ENCODE measurements at places on chromosomes 13 and 19.
A peak's percentile ranks its signal among the peaks of the same experiment; 100 is the strongest.

DNA sequence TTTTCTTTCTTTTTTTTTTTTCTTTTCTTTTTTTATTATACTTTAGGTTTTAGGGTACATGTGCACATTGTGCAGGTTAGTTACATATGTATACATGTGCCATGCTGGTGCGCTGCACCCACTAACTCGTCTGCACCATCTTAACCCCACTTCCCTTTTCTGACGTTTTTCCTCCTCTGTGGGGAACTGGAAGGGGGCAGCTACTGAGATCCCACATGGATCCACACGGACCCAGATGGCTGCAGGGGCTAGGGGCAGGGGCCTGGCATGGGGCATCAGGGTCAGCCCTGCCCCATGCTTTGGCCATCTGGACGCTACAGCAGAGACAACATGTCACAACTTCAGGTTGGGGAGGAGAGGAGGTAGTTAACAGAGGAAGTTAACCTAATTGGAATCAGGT, 54.3 kb downstream of the RUBCNL start:
- DNase-seq, result no peak

DNA sequence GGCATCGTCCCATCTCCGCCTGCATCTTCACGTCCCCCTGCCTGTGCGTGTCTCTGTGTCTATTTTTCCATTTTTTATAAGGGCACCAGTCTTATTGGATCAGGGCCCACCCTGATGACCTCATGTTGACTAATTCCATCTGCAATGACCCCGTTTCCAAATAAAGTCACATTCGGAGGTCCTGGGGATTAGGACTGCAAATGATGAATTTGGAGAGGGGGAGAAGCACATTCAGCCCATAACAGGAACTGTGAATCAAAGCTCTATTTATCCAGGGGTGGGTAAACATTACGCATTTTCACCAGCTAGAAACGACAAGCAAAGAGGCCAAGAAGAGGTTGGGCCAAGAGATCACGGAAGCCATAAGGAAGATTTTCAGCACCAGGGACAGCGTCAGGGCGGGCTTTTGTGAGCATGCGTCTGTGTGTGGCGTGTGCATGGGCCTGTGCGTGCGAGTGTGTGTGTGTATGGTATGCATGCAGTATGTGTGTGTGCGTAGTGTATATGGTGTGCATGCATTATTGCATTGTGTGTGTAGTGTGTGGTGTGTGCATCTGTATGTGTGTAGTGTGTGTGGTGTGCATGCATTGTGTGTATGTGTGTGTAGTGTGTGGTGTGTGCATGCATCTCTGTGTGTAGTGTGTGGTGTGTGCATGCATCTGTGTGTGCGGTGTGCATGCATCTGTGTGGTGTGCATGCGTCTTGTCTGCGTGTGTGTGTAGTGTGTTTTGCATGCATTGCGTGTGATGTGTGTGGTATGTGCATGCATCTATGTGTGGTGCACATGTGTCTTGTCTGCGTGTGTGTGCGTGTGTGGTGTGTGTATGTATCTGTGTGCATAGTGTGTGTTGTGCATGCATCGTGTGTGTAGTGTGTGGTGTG, 19.6 kb downstream of the CELF5 start:
- peak; percentile 14 for DNase-seq

- no peak for DNase-seq
These were observed 16.6 kb downstream of the LMO7 start for GRCh38 chr13:75652726-75653125.

- no peak for DNase-seq
These were observed 369.0 kb downstream of the UQCRFS1 start for GRCh38 chr19:28843761-28844492.

DNA sequence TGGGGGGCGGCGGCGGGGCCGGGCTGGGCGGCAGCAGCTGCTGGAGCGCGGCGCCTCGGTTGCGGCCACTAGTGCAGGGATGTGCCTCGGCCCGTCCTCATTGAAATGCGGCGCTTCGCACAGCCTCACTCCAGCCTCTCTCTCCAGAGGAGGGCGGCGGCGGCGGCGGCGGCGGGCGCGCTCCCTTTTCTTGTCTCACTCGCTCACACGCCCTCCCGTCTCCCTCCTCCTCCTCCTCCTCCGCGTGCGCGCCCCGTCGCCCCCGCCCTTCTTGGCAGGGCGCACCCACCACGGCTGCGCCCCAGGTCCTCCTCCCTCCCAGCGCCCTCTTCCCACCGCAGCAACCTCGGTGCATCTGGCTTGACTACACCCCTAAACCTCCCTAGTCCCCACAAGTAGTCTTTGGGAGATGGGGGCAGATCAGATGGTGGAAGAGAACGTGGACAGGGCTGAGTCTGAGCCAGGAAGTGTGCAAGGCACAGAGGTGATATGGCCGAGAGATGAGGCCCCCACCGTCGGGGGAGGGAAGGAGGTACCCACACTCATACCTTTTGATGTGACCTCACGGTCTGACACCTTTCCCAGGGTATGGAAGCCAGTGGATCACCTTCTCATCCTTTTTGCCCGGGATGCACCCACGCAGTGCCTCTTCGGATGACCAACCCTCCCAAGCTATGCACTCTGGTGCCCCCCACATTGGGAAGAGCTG, at the start of gene DCLK1:
Gene DCLK1, minus strand, starts transcription at position 161 of the 709 bp plus-strand sequence.
- no peak for DNase-seq

- DNase-seq, result no peak
These were observed 3.0 kb downstream of the MARK4 start for GRCh38 chr19:45254044-45254531.

DNA sequence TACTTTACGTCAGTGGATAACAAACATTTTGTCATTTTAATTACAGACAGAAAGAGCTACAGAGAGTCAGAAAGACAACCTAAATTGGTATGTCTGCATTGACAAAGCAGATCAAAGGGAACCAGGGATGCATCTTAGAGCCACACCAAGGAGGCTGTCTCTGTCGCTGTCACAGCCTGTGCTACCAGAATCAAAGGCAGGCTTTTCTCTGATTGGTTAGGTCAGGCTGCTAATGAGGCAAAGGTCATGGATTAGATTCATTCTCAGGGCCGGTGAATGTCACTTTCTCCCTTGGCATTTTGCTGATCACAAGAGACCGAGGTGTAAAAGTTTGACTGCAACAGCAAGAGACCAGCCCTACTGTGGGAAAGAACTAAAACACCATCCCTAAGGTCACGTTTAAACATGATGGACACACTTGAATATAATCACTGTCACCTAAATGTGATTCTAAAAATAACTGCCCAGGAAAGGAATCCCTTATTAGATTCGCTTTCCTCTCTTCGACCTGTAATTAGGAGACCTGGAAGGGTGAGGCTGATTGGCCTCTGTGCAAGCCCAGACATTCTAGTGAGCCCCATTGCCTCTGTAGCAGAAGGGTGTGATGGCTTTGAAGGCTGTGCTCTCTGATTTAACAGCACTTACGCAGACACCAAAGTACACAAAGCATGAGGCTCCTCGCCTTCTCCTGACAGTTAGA, 314.4 kb upstream of the NBEA start:
- no peak for DNase-seq

GRCh38 chr13:42735010-42735409, 46.4 kb upstream of the FAM216B start:
- DNase-seq, result no peak

DNA sequence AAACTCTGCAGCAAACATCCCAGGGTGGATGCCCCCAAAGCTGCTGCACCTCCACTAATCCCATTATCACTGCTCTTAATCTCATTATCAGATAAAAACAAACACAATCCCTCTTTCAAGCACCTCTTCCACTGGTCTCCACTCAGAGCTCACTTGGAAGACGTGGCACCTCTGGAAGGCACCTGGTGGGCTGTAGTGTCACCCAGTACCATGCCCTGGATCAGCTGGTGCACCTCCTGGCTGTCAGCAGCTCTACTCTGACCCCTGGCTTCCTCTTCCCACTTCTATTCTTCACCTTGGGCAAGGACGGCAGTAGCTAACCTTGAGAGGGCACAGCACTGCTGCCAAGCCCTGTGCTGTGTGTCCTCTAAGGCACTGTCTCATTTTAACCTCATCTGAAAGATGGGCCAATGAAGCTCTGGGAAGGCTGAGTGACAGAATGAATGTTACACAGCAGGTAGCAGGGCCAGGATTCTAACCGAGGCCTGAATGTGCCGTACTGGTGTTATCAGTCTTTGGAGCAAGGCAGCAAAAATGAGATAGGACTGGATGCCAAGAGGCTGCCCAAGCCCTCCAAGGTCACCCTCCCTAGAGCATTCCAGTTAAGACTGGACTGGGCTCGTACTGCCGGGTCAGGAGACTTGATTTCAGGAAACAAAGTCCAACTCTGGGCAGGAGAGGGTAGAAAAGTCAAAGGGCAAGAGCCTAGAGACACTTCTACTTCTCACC, 7.4 kb downstream of the BRD4 start:
- no peak for DNase-seq

GRCh38 chr19:5966215-5966614, 11.7 kb downstream of the RANBP3 start:
- DNase-seq, result no peak

DNA sequence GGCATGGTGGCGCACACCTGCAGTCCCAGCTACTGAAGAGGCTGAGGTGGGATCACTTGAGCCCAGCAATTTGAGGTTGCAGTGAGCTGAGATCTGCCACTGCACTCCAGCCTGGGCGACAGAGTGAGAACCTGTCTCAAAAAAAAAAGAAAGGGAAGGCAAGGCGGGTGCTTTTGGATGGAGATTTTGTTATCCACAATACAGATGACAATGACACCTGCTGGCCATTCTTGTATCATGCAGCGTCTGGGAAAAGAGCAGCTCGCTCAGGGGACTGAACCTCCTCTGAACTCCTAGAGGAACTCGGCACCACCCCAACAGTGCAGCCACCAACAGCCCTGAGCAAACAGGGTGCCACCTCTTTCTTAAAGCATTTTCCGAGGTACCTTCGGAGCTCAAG, 22.8 kb downstream of the HAUS8 start:
- no peak for DNase-seq

- no peak for DNase-seq
These were observed 14.7 kb downstream of the NAPA start for GRCh38 chr19:47499863-47500830.

GRCh38 chr13:66076417-66076816, 1153.7 kb downstream of the PCDH9 start:
- no peak for DNase-seq

DNA sequence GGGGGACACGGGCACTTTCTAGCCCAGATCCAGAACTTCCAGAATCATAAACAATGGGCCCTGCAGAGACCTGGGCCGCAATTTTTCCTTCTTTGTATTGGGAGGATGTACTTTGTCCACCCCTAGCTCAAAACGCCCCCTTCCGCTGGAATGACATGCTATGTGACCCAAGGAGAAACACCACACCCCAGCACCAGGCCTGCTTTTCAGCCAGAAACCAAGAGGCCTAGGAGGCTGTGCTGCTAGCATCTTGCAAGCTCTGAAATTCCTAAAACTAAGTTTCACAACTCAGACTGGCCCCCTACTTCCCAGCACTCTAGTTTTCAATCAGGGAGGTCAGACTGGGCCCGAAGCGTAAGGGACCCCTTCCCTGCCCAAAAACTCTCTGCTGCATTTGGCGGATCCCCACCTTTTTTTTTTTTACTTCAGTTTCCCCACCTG, 538 bp downstream of the LSM4 start:
- DNase-seq, result no peak

DNA sequence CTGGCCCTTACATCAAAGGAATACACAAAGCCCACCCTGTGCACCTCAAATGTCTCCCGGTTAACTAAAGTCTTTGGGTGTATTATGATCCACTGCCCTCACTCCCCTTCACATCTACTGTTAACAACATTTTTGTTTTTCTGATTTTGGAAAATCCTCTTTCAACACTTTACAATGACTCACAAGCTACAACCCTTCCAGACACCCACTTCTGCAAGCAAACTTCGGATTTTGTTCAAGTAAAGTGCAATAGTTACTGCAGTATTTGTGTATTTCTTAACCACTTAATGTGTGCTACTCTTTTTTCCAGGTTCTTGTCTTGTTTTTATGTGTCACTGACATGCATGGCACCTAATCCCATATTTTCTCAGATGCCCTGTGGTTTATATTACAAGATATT, 101.1 kb downstream of the EDNRB start:
- no peak for DNase-seq

GRCh38 chr19:47796785-47797184, 7.6 kb downstream of the TPRX1 start:
- no peak for DNase-seq

DNA sequence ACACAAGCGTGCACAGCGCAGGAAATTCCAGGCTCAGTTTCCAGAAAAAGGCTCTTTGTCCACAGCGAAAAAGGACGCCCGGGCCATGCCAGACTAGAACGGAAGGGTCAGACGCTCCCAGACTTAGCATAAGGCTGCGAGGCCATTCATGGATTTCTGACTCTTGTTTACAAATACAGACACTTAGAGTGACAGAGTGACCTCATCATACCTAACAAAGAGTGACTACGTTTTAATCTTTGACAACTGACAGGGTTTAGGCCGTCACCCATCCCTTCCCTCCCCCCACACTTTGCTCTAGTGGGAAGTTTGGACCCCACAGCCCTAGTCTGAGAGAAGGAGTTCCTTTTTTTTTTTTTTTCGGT, 418 bp upstream of the ZNF709 start:
- no peak for DNase-seq

- DNase-seq, result no peak
These were observed 1.5 kb upstream of the NTN5 start for GRCh38 chr19:48674216-48674809.

GRCh38 chr13:87426742-87427141, 244.4 kb upstream of the SLITRK5 start:
- DNase-seq, result no peak
